Stimulated activated CD8-positive, alpha-beta memory T cell treated with anti-CD3 and anti-CD28 coated beads, Interleukin-2, amount 100 ng/mL, for 1 hour (primary cell): ENCODE measurements at places on chromosomes 6 and 20.

- no peak for DNase-seq
Measured at GRCh38 chr6:16473184-16473907, 235.0 kb downstream of the GMPR start.

DNA sequence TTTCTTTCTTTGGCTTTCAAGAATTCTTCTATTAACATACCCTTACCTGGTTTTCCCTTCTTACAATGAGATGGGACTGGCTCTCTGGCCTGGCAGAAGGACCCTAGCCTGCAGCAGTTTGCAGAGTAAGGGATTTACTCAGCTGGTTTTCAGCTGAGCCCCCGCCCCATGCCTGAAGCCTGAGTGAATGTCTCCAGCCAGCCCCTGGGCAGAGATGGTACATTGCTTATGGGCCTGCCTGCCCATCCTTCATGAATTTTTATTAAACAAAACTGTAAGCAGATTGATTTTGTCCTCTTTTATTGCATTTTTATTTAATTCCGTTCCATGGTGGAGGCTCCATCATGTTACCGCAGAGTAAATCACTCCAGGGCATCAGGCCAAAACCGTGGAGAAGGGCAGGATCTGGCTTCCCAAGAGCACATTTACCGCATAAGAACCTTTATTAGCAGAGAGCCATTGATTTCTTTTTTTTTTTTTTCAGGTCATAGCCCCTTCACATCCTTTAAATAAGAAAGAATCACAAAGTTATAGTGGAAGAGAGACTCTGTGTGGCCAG lies 316.2 kb downstream of the DHX35 start:
- DNase-seq, result no peak

GRCh38 chr6:136284909-136285308 lies 4.7 kb downstream of the BCLAF1 start:
- DNase-seq, result no peak

- DNase-seq, result no peak
Measured at GRCh38 chr6:142385352-142385751, 83.5 kb downstream of the ADGRG6 start.

DNA sequence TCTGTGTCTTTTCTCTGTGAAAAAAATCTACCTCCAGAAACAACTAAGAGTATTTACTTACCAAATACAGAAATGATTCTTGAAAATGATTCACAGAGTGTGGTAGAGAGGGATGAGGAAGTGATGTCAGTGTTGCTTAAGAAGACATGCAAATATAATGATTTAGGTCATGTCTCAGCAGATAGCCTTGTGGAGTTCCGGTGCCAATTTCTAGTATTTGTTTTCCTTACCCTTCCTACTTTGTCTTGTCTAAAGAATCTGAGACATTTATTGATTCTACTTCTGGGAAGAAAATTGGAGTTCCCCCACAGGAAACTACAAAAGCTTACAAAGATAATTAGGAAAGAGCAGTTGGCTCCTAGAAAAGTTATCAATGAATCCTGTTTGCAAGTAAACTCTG lies 68.8 kb downstream of the GJA1 start:
- DNase-seq, result no peak

GRCh38 chr6:142726616-142727015 lies 218.4 kb downstream of the HIVEP2 start:
- no peak for DNase-seq

GRCh38 chr6:18349386-18349785 lies 37.8 kb upstream of the RNF144B start:
- no peak for DNase-seq

- no peak for DNase-seq
Measured at GRCh38 chr6:38749473-38749872, 34.4 kb downstream of the DNAH8 start.

- DNase-seq, result no peak
Measured at GRCh38 chr20:32278199-32278643, 770 bp downstream of the KIF3B start.

- no peak for DNase-seq
Measured at GRCh38 chr20:56453352-56453751, 15.1 kb upstream of the RTF2 start.

DNA sequence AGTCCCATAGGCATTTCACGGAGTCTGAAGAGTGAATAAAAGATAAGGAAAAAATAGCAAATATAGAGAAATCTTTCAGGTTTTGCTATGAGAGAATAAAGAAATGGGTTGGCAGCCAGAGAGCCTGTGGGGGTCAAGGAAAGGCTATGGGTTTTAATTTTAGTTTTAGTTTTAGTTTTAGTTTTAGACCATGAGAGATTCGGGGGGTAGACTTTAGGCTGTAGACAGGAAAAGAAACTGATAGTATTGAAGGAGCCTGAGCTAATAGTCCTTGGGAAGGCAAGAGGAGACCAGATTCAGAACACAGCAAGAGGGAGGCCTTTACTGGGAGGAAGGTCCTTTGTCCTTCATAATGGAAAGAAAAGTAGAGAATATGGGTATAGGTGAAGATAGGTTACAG lies 19.3 kb downstream of the DOP1A start:
- DNase-seq, result no peak

DNA sequence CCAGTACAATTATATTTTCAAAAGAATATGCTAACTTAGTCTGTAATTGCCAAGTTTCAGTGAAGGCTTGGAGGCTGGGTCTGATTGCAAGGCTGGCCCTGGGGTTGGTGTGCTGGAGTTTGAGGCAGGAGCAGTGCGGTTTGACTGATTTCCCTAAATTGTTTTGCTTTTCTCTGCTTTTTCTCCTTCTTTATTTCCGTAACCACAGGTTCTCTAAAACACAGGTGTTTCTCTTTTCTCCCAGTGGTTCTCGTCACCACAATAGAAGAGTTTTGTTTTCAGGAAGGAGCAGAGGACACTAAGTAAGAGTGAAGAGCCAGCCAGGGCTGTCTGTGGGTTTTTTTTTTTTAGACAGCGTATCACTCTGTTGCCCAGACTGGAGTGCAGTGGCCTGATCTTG lies 8.2 kb upstream of the SNX9 start:
- no peak for DNase-seq

- DNase-seq, result no peak
Measured at GRCh38 chr6:73263570-73263909, 544 bp upstream of the KHDC1 start.

DNA sequence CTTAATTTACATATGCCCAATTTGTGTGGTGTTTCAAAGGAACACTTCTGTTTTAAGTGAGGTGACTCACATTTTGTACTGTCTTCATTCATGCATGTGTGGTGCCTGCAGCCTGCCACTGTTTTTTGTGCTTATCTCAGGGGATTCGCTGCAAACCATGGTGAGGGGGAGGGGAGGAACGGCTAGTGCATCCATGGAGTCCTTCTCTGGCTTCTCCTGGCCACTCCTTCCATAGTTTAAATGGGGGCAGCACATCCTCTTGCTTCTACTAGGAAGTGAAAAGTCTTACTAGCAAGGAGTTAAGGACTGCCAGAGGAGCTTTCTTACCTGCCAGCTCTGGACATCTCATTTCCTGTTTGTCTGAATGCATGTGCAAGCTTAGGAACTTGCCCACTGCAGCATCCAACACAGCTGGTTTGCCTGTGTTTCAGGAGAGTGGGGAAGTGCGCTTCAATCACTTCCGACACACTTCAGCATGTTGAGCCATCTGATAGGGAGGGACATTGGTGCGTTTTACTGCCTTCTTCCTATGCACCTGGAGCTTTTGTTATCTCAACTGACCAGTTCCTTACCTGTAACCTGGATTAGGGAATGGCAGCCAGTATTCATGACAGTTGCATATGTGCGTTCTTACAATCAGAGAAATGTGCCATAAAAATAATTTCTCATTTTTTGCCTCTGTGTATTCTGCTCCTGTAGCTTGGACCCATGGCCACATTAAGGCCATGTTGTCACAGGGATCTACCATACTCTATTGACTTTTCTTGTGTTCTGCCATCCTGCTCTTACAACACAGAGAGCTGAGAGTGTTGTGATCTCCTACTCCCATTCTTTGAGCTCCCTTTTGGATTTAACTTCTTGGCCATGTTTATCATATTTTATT lies 211.3 kb downstream of the ARID1B start:
- no peak for DNase-seq
